ENCODE measurements at places on chromosomes 1 and 21.
A peak's percentile ranks its signal among the peaks of the same experiment; 100 is the strongest.

GRCh38 chr1:247857069-247857984 is at the start of gene TRIM58:
TSS of gene TRIM58 (plus strand) at chr1:247857187. CDS start at chr1:247857247, 60 bp downstream.
- peak; percentile 25 for DNase-seq

- DNase-seq: no peak
Observed at GRCh38 chr1:97869441-97869840, 51.4 kb downstream of the DPYD start.

GRCh38 chr1:97904534-97904933 is 16.3 kb downstream of the DPYD start:
- no peak for DNase-seq

- no peak for DNase-seq
Observed at GRCh38 chr1:227072991-227073390, 132.9 kb downstream of the COQ8A start.

DNA sequence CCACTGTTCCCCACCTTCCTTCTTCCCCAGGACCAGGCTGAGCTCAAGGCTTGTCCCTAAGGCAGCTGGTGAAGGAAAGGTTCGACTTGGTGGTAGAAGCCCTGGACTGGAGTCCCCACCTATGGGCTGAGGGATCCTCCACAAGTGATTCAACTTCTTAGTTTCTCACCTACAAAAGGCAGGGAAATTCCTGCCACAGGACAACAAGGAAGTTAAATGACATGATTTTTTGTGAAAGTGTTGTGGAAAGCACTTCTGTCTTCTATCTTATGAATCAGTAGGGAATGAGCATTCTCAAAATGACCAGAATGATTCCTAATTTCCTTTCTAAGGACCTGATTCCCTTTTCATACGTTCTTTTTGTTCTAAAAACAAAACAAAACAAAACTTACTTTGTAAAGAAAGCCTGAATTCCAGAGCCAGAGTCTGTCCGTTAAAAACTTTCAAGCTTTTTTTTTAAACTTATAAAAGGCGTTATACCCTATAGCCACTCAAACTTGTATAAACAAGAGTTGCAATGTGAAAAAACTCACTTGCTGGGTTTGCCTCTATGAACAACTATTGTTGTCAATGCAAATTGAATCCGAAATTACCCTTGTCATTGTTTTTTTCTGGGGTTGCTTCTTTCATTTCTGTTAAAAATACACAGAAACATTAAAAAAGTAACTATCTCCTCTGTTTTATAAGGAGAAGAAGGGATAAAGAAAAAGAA is 12.2 kb downstream of the KCNJ15 start:
- DNase-seq: no peak

DNA sequence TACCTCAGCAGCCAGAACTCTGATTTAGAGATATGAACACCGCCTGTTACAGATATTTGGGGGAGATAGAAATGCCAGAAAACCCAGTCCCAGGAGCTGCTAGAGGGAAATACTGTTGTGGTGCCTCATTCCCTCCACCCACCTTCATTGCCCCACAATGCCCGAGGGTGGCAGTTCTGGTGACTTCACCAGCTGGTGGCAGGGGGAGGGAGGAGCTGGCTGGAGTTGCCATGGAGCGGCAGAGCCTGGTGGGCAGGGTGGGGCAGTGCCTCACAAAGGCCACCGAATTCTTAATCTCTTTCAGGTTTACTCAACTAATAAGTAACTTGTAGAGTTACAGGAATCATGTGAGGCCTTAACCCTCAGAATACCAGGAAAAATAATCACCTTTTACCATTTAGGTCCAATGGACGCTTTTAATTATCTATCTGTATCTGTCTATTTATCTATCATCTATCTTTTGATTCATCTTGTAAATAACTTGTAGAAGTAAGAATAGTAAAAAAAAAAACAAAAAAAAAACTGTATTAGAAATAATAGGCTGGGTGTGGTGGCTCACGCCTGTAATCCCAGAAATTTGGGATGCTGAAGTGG is 11.7 kb upstream of the S100A11 start:
- DNase-seq: no peak

DNA sequence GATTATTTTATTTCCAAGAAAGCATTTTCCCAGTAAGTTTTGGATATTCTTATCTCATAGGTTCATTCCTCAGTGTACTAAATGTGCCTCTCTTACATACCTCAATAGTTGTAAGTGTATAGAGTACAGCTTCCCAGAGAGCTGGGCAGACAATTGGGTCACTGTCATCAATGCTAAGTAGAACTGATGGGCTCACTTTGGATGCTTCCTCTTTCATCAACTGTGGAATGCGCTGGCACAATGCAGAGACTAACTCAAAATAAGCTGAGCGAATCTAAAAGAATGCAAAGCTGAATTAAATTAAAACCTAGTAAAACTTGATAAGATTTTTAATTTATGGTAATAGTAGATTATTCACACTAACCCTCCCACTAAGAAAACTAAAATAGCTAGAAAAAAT is 21.5 kb downstream of the LTN1 start:
- DNase-seq: no peak

GRCh38 chr1:113096493-113096892 is 23.5 kb downstream of the LRIG2 start:
- no peak for DNase-seq

DNA sequence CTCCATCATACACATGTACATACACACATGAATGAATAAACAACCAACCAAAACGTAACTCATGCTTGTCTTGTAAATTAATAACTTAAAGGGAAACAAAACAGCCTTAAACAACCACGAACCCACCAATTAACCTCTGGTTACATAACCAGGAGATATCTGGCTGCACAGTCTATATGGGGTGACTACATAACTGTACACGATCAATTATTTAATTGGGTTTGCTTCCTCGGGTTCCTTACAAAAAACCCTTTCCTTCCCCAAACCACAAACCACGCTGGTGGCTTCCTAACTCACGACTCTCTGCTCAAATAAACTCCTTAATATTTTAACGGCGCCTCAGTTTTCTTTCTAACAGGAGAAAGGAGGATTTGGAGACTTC is 744 bp downstream of the ZNF670 start:
- peak; percentile 48 for DNase-seq

Measured in natural killer cell (primary cell).